CD14-positive monocyte (primary cell): ENCODE measurements at places on chromosomes 3 and 15.

- DNase-seq = no peak
Measured at GRCh38 chr3:72606005-72606800, 242.0 kb downstream of the SHQ1 start.

DNA sequence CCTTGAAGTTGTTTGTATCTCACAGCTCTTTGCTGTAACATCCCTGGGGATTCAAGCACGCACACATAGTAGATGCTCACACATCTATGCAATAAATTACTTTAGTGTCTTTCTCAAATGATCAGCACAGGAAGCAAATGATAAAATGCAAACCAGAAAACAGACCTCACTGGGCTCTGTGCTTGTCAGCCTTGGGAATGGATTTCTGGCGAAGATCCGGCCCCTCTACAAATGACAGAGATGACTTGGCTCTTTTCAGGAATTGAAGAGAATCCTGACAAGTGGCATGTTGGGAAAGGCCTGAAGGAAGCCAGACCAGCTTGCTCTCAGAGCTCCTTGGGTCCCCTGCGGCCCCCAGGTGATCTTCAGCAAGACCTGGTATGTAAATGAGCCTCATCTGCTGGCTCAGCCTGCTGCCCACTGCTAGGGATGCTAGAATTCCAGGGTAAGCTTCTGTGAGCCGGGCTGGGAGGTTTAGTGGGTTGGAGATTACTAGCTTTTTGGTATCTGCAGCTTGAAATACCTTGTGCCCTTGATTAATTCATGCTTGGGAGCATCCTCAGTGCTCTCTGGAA, 54.1 kb downstream of the LPP start:
- DNase-seq = no peak

DNA sequence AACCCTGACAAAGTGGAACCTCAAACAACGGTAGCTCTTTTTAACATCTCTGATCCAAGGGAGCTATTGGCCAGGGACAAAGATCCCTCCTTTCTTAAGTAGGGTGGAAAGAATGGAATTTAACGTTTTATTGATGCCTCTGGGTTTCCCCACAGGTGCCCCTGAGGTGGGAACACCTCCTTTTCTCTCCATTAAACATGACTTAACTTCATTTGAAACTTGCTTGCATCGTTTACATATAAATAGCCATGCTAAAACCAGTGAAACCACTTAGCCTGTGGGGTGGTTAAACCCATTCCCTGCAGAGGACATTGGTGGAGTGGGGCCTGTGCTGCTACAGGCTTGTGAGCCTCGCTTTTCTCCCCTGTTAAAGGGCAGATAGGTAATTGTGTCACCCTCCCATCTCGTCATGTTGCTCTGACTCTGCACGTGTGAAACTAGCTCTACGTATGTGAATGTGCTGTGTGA, 9.7 kb downstream of the CGNL1 start:
- no peak for DNase-seq

- peak; percentile 98 for DNase-seq
Measured at GRCh38 chr15:67109141-67110034, 44.0 kb downstream of the SMAD3 start.

DNA sequence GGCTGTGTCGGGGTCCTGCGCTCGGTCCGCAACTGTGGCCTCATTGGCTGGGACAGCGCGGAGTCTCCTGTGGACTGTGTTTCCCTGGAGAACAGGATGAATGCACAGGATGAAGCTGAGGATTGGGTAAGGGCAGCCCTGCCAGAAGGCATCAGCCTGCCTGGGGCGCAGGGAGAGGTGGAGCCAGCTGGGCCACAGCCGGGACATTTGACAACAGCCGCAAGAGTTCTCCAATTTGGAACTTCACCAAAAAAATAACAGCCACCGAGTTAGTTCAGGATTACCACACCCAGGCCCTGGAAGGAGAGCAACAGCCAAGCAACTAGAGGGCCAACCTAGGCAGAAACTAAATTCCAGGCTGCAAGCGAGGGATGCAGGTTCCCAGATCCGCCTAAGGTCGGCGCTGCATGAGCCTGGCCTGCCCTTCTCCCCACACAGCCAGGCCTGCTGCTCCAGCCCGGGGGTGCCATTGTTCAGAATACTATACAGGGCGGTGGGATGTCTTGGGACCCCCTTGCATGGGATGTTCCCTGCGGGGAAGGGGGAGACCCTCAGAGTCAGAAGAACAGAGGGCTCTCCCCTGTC, 229.3 kb downstream of the OCA2 start:
- DNase-seq = no peak

DNA sequence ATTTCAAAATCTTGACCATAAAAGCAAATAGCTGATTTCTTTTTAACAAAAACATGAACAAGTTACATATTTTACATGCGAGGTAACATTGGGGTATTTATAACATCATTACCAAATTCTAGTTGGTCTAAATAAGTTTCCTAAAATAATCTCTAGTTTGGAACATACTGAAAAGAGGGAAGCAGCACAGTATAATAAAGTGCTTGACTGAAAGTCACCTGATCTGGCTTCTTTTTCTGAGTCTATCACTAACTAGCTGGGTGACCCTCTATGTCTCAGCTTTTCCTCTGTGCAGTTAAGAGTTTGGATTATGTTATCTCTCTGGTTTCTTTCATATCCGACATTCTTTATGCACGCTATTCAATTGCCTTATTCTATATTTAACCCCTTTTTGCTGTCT, 19.8 kb upstream of the CNTN4 start:
- DNase-seq = no peak

- no peak for DNase-seq
Measured at GRCh38 chr3:144643771-144644198, 672.2 kb downstream of the DIPK2A start.

GRCh38 chr3:105885256-105885655, 16.4 kb upstream of the CBLB start:
- DNase-seq = no peak

DNA sequence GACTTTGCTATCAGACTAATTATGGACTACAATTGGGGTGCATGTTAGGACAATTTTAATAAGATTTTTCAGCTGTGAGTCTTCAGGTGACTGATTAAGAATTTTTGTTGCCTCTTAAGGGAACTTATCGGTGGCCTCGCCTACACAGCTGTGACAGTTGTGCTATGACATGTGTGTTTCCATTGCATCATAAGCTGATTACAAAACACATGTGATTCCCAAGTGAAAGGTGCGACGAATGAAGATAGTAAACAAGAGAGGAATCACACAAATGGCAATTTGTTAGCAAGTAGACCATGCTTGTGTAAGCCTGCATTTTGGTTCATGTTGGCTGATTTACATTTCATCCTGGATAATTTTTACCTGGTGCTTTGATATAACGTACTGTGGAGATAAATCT, 8.3 kb downstream of the ROBO2 start:
- DNase-seq = no peak

DNA sequence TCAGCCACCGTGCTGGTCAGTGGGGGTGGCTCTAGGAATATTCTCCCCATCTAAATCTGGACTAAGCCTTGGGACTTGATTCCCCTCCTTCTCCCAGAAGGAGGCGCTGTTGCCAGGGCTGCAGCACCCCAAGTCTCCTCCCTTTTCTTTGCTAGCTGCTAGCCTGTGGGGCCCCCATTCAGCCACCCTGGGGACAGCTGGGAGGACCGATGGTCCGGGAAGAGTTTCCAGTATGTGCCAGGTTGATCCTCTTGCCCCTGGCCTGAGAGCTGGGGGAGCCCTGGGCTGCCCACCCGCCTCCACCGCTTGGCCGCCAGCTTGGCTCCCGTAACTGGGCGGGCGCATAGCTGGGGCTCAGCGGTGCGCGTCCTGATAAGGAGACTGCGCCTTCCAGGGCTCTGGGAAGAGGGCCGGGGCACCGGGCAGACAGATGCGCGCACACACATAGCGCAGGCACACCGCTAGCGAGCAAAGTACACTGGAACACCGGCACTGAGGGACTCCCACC, 4.2 kb downstream of the SMAD6 start:
- DNase-seq = no peak

GRCh38 chr3:129288446-129288845, 9.8 kb downstream of the HMCES start:
- no peak for DNase-seq

DNA sequence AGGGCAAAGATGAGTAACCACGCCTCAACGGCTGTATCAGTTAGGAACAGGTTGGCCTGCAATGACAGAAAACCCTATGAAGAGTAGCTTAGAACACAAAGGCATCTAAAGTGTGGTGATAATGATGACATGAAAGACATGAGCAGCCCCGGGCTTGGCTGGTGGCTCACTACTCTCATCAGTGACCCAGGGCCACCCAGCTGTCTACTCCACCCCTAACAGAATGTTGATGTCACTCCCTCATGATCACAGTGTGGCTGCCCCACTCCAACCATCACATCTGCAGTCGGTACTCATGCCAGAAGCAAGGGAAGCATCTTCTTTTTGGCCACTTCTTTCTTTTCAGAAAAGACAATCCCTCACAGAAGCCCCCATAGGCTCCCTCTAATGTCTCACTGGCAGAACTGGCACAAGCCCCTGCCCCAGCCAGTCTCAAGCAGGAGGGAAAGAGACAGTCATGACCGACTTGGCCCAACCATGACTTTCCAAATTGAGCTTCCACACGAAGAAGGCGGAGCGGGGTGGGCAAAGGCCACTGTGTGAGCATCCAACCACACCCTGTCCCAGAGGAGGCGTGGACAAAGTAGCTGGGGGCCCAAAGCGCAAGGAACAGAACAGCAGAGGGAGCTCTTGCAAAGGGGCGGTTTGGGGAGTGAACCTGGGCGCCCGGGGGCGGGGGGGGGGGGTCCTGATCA, 72.0 kb upstream of the IQSEC1 start:
- no peak for DNase-seq

GRCh38 chr3:71062952-71063772, 520.4 kb downstream of the FOXP1 start:
- peak; percentile 66 for DNase-seq

- no peak for DNase-seq
Measured at GRCh38 chr3:123876858-123877257, 7.3 kb downstream of the MYLK start.

- DNase-seq = no peak
Measured at GRCh38 chr3:14676881-14677280, 1.9 kb downstream of the C3orf20 start.
